ENCODE measurements at places on chromosomes 5 and 9. TPM values are rescaled to one million over a fixed set of nuclear protein-coding genes. Genes with fewer than 3 reads are reported as not detected.

DNA sequence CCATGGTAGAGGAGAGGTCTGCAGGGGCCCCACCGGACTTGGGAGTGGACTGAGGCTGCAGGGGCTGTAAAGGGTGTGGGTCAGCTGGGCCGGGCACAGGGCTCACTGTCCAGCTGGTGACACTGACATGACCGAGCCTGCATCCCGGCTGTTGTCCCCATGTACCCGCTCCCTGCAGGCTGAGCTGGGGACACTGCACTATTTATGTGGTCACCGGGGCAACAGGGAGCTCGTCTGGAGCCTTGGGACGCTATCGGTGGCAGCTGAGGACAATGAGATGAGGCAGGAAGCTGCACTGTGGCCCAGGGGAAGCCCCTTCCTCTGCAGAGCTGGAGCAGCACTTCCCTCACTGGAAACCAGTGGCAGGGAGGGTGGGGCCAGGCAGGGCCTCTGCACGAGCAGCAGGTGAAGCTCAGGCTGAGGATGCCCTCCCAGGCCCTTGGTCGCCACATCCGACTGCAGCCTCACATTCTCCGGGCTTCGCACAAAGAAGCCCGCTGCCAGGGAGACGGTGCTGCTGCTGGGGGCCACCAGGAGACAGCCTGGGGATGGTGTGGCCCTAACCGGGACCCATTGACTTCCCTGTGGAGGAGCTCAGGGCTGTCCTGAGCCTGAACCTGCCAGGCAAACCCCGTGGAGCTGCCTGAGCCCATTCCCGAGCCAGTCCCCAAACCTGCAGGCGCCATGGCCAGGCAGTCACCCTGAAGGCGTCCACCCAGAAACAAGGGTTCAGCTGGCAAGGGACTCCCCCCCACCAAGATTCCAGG lies 26.4 kb downstream of the ZDHHC11B start:
- no peak for DNase-seq

The LHX3 gene
- not detected for total RNA-seq

DNA sequence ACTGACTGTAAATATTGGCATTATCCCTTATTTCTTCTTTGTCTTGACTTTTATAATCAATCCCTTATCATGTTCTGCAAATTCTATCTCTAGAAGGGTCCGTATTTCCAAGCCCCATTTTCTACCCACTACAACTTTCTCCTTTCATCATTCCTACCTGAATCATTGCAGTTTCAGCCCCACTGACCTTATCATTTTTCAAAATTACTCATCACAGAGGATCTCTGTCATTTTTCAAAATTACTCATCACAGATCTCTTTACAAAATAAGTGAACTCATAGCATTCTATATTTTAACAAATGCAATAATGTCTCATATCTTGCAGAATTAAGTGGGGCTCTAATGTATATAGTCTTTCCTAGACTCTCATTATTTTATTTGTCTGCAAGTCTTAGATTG lies 256.9 kb upstream of the COX7C start:
- no peak for DNase-seq

The SLC1A1 gene
- total RNA-seq: 17.7 TPM

The KLHL9 gene
- total RNA-seq: 57.9 TPM

The CTNND2 gene
- total RNA-seq: not detected

DNA sequence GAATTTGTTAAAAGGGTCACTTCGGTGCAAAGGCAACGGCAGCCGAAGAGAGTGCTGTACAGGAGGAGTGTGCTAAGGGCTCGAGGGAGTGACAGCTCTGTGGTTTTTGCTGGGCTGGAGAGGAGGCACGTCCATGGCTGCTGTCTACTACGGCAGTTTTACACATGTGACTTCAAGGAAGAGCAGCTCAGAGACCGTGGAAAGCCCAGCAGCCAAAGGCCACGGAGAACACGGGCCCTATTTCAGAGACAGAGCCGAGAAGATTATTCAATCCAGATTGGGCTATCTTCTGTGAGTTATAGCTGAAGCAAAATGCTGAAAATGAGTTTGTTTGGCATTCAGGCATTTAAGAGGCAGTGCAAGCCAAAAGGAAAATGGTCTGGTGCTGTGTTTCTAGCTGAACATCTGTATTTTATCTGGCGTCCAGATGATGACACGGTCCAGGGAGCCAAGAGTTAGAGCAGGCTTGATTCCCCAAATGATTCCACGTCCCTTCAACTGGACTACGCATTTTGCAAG lies 96.4 kb downstream of the RFK start:
- peak; percentile 54 for DNase-seq

DNA sequence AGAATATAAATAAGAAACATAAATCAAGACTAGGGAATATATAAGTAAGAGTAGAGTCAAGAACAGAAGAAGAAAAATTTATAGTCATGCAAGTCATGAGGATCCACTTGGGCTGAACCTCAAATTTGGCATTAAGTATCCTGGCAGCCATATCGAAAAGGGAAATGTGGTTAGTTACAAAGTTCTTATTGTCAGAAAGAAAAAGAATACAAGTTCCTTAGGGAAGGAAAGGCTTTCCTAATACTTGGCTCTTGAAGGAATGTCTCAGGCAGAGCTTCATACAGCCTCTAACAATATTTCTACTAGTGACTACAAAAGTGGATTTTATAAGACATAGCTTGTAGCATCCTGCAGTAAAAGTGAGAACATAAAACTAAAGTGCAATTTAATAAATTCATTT lies 45.4 kb downstream of the TMEM252 start:
- DNase-seq: no peak

GRCh38 chr5:158634714-158635113 lies 465.0 kb downstream of the EBF1 start:
- no peak for DNase-seq

The PHF19 gene
- 27.1 TPM for total RNA-seq

- peak; percentile 71 for DNase-seq
Measured at GRCh38 chr5:52811067-52811749, 23.5 kb downstream of the ITGA1 start.

- no peak for DNase-seq
Measured at GRCh38 chr5:139374909-139375308, 8.2 kb downstream of the SLC23A1 start.

GRCh38 chr5:55410845-55411244 lies 103.1 kb downstream of the MTREX start:
- DNase-seq: no peak

DNA sequence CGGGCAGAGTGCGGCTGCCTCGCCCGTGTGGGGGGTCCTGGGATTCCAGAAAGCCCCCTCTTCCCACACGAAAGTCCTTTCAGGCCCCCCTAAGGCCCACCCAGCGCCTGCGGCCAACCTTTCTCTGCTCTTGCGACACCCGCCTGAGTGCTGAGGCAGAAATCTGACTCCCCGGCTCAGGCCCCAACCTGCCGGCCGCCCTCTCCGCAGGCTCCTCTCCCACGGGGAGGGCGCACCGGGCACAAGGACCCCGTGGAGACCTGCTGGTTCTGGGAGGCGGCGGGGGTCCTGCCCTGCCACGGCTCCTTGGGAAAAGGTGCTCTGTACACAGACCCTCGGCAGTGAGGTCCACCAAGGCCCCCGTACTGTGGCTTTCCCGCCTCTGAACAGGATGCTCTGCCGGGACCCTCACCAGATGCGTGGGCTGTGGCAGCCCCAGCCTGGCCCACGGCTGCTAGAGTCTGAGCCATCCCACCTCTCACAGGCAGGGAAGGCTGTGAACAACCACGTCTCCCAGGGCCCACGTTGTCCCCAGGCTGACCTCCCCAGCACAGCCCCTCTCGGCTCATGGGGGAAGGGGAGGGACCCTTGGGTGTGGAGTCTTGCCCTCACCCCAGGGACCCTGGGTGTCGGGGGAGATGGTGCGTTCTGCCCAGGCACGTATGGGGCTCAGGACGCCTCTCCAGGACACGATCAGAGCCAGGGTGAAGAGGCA lies 41.5 kb upstream of the EGFL7 start:
- DNase-seq: no peak

GRCh38 chr9:82513242-82513751 lies 524.7 kb downstream of the SPATA31D1 start:
- DNase-seq: peak; percentile 47

- DNase-seq: no peak
Measured at GRCh38 chr5:57033103-57033502, 81.2 kb upstream of the MIER3 start.

All from fibroblast of villous mesenchyme (primary cell).